Stromal cell of bone marrow (primary cell): ENCODE measurements at places on chromosomes 2 and 18.

GRCh38 chr2:110166266-110166665, 38.5 kb downstream of the NPHP1 start:
- peak; percentile 35 for DNase-seq

DNA sequence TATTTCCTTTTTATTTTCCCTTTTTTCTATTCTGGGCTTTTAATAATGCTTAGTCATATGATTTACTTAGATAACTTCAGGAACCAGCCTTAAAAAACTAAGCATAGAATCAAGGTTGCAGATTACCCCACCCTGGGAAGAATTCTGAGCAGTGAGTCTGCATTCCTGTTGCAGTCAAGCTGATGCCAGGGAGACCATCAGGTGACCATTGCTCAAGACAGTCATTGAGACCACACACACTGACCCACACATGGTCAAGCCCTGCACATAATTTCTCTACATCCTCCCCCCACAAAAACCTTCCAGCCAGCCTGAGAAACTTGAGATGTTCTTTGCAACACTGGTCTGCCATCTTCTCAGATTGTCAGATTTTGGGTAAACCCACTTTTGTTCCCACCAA, 83.9 kb downstream of the SH3YL1 start:
- no peak for DNase-seq

GRCh38 chr2:121284463-121285449, at the start of gene TFCP2L1:
TSS of gene TFCP2L1 (minus strand) at chr2:121285202. CDS start at chr2:121285109, 93 bp downstream.
- DNase-seq = no peak

- DNase-seq = peak; percentile 88
Observed at GRCh38 chr18:3624935-3625741, 175.2 kb downstream of the TGIF1 start.

GRCh38 chr2:70948337-70949003, 12.8 kb downstream of the ATP6V1B1 start:
- peak; percentile 55 for DNase-seq

DNA sequence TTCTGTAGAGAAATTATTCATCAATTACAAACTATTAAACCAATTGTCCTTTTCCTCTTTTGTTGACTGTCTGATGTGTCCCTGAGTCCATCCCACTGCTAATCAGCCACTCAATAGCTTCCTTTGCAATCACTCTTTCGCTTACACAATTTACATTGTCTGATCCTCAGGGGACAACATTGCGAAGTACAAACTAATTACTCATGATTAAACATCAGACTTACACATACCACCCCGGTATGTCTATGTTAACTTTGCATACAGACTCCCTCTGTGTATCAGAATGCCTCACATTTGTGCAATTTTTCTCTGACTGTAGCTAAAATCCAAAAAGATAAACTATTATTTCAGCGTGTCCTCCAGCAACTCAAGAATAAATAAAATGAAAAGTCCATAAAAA, 264.4 kb upstream of the REV1 start:
- DNase-seq = no peak

- DNase-seq = no peak
Observed at GRCh38 chr18:67694787-67695186, 178.3 kb upstream of the DSEL start.

DNA sequence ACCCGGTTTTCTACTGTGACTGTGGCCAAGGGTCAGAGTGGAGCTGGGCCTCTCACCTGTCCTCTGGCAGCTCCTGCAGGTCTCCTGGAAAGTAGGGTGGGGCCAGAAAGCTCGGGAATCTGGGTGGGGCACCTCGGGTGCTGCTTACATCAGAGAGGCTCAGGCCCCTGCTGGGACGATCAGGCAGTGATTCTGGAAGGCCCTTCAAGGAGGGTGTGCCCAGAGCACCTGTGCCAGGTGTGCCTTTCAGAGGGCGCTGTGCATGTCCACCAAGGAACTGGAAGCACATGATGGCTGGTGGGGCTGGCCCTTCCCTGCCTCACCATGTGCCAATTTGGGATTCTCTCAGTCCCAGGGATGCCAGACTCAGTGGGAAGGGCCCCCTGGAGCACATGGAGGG, 44.0 kb downstream of the ATP6V1C2 start:
- DNase-seq = no peak

DNA sequence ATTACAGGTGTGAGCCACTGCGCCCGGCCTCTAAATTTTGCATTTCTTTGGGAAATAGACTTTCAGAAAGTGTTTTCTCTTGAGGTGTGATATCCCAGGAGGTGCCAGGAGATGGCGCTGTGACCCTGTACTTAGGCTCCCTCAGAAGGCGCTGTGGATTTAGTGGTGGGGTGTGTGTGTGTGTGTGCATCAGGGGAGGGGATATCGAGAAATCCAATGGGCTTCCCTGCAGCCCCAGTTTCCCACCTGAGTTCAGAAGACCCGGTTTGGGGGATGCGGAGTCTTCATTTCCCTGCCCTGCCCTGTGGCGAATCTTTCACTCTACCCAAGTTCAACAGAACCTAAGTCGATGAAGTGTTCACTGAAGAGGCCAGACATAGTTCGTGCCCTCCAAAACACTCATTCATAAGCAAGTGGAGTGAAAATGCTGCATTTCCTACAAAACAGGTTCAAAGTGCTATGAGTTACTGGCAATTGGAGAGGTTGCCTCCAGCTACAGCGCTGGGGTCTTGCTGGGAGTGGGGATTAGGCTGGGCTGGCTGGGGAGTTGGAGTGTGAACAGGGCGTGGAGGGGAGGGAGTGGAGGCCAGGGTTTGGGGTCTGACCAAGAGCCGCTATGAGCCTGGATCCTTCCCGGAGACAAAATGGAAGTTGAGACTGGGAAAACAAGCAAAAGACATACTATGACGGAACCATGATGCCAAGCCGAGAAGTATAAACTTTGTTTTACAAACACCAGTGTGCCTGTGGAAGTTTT, 6.5 kb upstream of the WNT6 start:
- DNase-seq = peak; percentile 22

- DNase-seq = no peak
Observed at GRCh38 chr2:14872779-14873325, 240.3 kb downstream of the LRATD1 start.

GRCh38 chr2:30628341-30628740, 178.9 kb downstream of the CAPN13 start:
- peak; percentile 25 for DNase-seq
